ENCODE measurements at places on chromosomes 12 and 14.

DNA sequence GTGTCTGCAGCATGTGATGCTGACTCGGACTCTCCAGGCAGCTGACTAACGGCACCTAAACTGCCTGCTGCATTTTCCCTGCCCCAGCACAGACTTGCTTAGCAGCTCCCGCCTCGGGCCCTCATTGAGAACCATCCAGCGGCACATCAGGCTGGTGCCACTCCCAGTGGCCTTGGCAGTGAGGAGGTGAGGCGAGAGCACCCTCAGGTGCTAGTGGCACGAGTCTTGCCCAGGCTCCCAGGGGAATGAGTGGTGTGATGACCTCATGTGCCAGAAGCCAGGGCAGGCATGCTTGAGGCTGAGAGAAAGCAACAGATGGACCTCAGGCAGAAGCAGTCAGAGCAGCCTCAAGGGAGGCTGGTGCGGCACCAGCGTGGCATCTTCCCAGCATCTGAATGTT is 60.2 kb downstream of the PRKCH start:
- no peak for DNase-seq

- DNase-seq, result no peak
Observed at GRCh38 chr12:65881965-65882413, 57.7 kb downstream of the HMGA2 start.

- no peak for DNase-seq
Observed at GRCh38 chr12:104416585-104416984, 40.2 kb upstream of the CHST11 start.

DNA sequence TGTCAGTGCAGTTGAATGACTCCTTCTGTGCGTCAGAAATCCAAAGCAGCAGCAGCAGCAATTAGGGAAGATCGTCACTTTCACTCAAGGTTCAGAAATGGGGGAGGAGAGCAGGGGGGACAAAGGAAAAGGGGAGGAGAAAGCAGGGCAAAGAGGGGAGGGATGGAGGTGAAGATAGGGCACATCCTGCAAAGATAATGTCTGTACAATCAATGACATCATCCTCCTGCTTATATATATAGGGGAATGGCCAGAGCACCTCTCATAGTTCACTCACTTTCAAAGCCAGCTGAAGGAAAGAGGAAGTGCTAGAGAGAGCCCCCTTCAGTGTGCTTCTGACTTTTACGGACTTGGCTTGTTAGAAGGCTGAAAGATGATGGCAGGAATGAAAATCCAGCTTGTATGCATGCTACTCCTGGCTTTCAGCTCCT is at the start of gene NTS:
Gene NTS (plus strand): TSS at position 265 of the 431 bp plus-strand sequence. CDS start 109 bp downstream, at position 374.
- no peak for DNase-seq

GRCh38 chr14:102909462-102909861 is 13.0 kb upstream of the AMN start:
- DNase-seq, result no peak

DNA sequence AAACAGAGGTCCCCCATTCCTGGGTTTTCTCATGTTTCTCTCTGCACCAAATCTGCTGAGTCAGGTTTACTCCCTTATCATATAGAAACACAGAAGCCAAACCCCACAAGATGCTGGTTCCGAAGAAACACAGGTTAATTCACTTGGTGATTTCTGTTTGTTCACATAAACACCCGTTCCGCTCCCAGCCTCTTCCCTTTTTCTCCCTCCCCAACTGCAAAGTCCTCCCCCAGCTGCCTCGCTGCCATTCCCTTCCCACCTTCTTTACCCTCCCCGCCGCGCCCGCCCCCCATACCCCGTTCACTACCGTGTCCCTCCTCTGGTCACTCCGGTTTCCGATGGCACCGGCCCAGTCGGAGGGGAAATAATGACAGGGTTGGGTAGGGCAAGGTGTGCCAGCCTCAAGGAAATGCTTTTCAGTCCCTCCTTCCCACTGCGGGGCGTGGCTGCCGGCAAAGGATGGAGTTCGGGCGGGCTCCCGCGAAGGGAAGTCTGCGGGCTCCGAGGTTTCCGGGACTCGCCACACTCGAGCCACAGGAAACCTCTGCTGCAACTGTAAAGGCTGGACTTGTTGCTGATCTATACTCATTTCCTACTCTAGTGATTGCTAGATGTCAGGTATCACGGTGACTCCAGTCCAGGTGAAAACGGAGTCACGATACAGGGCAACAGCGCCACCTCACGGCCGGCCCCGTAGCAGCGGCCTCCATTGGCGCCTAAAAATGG is at the start of gene STYK1:
Gene STYK1 (minus strand): TSS at position 394 of the 726 bp plus-strand sequence. CDS start 39,434 bp downstream, outside the sequence.
- DNase-seq, result no peak

- DNase-seq, result no peak
Observed at GRCh38 chr12:6049992-6050391, 74.5 kb downstream of the VWF start.

- DNase-seq, result no peak
Observed at GRCh38 chr14:69137843-69138535, 14.9 kb downstream of the DCAF5 start.

- DNase-seq, result no peak
Observed at GRCh38 chr14:44379292-44379977, 127.6 kb downstream of the FSCB start.

DNA sequence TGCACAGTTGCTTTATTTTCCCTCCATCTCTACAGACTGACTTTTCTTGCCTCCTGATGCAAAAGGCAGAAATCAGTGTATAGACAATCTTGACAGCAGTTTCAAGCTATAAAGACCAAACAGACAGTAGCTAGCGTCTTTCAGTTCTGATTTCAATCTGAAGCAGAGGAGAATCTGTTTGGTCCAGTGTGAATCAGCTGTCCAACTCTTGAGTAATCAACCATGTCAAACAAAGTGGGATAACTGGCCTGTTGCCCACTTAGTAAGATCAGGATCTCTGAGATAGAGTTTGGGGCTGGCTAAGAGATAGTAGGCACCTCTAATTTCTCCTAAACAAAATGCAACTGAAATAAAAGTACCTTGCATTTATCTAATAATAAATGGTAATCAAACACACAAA is 797.4 kb upstream of the FBXO33 start:
- no peak for DNase-seq

DNA sequence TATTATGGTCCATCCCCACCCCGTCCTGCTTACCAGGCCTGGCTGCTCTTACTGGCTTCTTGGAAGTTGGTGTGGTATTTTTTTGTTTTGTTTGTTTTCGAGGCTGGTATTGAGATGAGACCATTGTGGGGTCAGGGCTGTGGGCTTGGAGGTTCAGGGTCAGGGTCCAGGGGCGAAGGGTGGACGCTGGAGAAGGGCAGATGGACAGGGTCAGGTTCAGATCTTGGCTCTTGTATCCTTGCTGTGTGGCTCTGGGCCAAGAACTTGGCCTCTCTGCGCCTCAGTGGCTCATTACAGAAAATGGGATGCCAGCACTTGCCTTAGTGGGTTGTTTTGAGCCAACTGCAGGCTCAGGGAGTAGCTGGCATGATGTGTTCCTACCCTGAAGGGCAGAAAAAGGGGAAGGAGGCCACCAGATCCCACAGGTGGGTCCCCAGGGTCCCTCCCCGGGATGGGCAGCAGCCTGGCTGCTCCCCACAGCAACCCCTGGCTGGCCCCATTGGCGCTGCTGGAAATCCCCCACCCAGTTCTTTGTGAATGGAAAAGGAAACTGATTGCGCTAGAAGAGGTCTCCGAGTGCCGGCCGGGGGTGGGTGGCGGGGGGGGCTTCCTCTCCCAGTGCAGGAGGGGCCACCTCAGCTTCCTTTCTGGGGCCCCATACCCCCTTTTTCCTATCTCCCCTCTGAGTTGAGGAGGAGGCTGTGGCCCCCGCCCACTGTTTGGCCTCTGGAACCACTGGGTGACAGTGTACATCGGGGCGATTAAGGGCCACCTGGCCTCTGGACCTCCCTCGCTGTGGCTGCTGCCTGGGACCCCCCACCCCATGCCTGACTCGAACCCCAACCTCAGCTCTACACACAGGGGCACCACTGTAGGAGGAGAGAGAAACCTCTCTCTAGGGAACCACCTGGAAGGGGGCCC is 25.0 kb downstream of the SH2B3 start:
- DNase-seq, result no peak

- no peak for DNase-seq
Observed at GRCh38 chr14:33711811-33712216, 239.1 kb downstream of the EGLN3 start.

GRCh38 chr14:69818758-69819191 is 21.7 kb upstream of the SLC10A1 start:
- peak; percentile 2 for DNase-seq

- DNase-seq, result no peak
Observed at GRCh38 chr14:69105326-69105725, 47.6 kb downstream of the DCAF5 start.

- DNase-seq, result no peak
Observed at GRCh38 chr12:115930336-115930735, 347.2 kb downstream of the MED13L start.

GRCh38 chr14:102396521-102396920 is 33.8 kb downstream of the TECPR2 start:
- DNase-seq, result no peak

DNA sequence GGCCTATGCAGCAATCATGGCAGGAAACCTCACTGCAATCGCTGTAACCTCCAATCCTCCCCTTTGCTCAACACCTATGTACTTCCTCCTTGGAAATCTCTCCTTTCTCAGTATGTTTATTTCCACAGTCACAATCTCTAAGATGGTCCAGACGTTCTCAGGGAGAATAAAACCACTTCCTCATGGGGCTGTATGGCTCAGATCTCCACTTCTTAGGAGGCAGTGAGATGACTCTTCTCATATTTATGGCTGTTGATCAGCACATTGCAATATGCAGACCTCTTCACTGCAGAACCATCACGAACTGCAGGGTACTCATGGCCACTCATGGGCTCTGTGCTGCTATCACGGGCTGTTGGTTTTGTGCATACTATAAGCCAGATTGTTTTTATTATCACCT is 17.1 kb upstream of the OR4K17 start:
- no peak for DNase-seq

- no peak for DNase-seq
Observed at GRCh38 chr12:52148464-52149181, 43.2 kb downstream of the KRT80 start.

GRCh38 chr14:33254861-33255395 is 316.2 kb downstream of the NPAS3 start:
- no peak for DNase-seq

- DNase-seq, result no peak
Observed at GRCh38 chr12:56129942-56130495, 2.0 kb downstream of the ESYT1 start.

DNA sequence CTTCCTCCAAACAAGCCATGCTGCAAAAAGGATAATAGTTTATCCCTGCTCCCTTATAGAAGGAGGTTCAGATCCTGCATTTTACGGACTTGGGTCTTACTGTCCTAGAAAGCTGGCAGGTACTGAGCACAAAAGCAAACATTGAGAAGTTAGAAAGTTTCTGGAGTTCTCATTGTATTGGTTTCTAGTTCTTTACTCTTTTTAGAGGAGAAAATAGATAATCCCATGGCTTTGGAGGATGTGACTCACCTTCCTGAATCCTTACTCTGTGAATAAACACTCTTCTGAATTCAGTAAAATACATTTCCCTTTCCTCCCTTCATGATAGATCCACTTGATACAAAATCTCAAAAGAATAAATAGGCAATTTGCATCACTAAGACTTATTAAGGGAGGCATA is 188.9 kb downstream of the NPAS3 start:
- no peak for DNase-seq

GRCh38 chr14:99224116-99224910 is 47.7 kb downstream of the BCL11B start:
- DNase-seq, result no peak

GRCh38 chr12:80504389-80505163 is 60.5 kb downstream of the PTPRQ start:
- DNase-seq, result no peak

DNA sequence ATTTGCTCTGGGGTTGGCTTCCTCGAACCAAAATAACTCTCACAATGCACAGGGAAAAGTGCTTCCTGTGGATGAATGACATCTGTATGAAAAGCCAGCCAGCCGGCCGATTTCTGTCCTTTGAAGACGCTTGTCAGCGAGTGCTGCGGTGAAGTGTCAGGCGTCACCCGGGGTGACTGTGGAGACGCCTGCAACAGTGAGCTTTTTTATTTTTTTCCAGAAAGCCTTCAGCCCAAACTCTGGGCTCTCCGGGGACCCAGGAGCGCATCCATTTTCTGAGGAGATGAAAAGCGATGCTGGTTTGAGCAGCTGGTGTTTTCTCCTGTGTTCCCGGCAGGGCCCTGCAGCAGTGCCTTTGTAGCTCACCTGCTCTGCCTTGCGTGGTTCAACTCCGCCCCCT is 147.9 kb upstream of the MYL2 start:
- DNase-seq, result no peak

- DNase-seq, result no peak
Observed at GRCh38 chr14:73612339-73613045, at the start of gene ACOT6. TSS of gene ACOT6 (plus strand) at chr14:73612517. CDS start at chr14:73612572, 55 bp downstream.

- DNase-seq, result no peak
Observed at GRCh38 chr12:23555180-23555824, 394.2 kb downstream of the SOX5 start.

DNA sequence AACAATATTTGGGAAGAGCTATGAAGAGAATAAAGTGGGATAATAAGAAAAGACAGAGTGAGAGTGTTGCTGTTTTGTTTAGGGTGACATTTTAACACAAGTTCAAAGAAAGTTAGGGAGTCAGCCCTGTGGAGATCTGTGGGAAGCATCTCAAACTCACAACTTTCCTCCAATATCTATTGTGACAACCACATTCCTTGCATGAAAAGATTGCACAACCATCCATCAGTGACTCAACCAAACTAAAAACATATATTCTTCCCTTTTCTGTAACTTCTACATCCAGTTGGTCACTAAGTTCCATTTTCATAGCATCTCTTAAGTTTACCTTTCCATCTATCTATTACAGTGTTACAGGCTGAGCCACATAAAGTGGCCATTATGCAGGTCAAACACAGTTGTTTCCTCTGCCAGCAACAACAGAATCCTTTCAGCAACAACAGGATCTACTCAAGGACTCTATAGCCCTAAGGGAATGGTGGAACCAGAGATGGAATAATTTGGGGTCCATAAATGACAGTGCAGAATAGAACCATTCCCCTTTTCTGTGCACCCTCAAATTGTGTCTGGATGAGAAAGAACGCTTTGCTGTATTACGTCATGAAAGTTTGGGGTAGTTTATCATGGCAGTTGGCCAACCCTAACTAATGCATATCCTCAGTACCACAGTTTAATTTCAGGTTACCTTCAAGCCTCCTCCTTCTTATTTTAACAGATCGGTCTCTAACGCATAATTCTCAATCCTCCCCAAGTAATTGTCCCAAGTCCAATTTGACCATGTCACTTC is 118.8 kb downstream of the ST8SIA1 start:
- DNase-seq, result no peak
